Activated T-helper 1 cell treated with Interleukin-2 at 50 U/mL for 16 hours (primary cell): ENCODE measurements at places on chromosomes 4 and X.

DNA sequence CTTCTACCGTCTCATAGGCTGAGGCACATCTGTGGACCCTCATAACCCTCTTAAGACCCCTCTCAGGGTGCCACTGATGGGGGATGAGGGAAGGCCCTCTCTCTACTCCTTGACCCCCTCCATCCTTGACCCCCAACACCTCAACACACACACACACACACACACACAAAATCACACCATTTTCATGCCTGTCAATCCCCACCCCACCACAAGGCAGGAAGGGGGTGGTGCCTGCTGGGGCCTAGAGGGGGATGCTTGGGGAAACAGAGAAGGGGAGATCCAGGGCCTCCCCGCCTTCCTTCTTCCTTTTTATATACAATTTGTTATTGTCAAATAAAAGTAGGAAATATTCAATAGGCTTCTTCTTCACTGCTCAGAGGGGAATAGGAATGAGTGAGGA is 1.2 kb upstream of the EBP start:
- DNase-seq, result no peak

GRCh38 chr4:57044279-57044678 is 65.6 kb downstream of the POLR2B start:
- DNase-seq, result no peak

GRCh38 chr4:137200322-137200721 is 332.0 kb downstream of the PCDH18 start:
- no peak for DNase-seq

- DNase-seq, result no peak
Measured at GRCh38 chr4:82833696-82834313, 35.2 kb upstream of the SCD5 start.

DNA sequence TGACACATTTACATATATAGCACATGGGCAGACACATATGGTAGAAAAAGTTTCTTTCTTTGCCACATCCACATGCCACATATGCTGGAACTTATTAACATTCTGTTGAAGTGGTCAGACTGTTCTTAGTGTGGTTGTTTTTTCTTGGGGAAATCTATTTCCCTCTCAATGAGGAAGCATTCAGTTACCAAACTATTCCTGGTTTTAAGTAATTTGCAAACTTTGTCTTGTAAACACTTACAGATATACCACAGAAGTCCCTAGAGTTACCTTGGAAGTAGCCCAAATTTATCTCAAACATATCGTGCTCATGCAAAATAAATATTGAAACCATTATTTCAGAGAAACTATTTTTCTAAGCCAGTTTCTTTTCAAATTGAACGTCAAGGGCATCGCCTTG is 625.5 kb upstream of the INTU start:
- DNase-seq, result no peak

- DNase-seq, result no peak
Measured at GRCh38 chr4:142447009-142447408, 399.1 kb downstream of the INPP4B start.

- no peak for DNase-seq
Measured at GRCh38 chrX:29852767-29853166, 362.6 kb upstream of the MAGEB2 start.

DNA sequence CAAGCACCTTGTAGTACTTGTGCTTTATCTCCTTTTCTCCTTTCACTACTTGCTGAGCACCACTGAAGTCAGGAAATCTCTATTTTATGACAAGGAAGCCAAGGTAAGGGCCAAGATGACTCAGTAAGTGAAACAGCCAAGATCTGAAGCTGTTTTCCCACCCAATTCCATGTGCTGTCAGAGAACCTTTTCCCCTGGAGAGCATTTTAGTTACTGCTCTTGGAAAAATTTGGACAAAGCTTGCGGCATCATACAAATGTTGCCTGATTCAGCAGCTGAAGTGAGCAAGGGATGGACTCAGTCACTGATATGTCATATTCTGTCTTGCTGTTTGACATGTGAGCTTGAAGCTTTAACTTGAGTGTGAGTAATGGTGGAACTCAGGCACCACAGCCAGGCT is 391.4 kb downstream of the RAB28 start:
- DNase-seq, result no peak

DNA sequence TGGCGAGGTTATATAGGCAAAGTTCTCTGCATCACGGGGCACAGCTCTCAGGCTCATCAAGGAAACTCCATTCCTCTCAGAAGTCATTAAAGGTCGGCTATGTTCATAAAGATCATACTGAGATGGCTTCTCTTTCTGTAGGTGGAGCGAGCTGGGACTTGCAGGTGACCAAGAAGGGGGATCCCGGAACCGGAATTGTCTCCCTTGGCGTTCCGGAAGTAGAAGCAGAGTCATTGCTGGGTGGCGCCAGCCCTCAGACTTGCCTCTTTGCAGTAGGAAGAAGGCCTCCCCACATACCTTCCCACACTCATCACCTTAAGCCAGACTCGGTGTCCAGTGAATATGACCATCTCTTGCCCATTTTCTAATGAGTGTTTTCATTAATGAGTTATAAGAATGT is 17.9 kb upstream of the HPGD start:
- no peak for DNase-seq

DNA sequence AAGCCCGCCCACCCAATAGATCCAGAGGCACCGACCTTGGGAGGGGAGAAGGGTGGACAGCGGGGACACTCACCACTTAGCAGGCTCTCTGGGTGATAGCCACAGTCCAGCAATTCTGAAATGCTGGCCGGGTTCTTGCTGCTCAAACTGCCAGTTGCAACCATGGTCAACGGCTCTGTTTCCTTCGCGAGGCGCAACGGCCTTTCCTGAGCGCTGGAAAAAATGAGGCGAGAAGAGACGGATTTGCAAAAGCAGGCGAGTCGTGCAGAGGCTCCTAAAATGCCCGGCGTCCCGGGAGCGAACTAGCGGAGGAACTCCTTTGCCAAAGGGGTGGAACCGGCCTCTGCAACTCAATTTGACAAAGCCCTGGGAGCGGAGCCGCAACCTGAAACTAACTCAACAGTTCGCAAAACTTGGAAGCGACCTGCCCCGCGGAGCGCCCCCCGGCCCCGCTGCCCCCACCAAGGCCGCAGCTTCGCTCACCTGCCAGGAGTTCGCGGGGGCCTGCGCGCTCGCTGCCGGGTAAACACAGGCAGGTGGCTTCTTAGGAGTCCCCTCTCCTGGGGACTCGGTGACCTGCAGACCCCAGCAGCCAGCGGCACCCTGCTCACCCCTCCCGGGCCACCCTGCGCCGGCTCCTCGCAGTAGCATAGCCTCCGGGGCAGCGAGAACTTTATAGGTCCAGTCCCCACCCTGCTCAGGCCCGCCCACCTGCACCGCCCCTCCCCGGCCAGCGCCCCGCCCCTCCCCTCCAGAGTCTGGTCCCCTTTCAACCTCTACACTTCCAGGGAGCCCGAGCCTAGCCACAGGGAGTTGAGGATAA is at the start of gene DDIT4L:
TSS of gene DDIT4L (minus strand) at position 649 of the 823 bp plus-strand sequence. CDS start at position 164, 485 bp downstream.
- DNase-seq, result no peak

DNA sequence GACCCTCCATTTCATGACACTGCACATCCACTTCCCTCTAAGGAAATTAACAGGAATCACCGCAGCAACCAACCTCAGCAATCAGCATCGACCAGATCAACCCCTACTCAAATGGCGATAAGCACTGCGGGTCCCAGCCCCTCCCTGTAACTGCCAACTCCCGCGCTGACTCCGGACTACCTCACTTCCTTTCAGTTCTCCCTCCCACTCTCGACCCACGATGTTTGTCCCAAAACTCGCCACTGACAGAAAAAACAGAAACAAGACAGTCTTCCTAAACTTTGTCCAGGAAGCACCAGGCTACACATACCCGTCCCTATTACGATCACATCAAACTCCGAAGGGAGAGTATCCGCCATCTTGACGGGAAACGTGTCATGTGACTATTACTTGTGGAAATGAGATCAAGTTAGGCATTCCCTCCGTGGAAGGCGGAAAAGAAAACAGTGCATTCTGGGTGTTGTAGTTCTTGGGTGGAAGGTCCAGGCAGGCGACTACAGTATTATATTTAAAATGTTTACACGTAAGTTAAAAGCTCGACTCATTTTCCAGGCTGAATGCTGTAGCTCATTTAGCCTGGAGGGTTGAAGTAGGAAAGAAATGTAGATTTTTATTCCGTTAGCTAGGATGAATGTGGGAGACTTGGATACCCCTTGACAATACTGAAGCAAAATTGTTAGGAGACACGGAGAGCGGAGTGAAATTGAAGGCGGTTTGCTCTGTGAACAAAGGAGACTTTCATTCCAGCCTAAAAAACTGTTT is at the start of gene CHM:
TSS of gene CHM (minus strand) at position 385 of the 762 bp plus-strand sequence. CDS start at position 359, 26 bp downstream.
- peak; percentile 15 for DNase-seq

- no peak for DNase-seq
Measured at GRCh38 chr4:57085278-57085677, 24.9 kb downstream of the IGFBP7 start.

DNA sequence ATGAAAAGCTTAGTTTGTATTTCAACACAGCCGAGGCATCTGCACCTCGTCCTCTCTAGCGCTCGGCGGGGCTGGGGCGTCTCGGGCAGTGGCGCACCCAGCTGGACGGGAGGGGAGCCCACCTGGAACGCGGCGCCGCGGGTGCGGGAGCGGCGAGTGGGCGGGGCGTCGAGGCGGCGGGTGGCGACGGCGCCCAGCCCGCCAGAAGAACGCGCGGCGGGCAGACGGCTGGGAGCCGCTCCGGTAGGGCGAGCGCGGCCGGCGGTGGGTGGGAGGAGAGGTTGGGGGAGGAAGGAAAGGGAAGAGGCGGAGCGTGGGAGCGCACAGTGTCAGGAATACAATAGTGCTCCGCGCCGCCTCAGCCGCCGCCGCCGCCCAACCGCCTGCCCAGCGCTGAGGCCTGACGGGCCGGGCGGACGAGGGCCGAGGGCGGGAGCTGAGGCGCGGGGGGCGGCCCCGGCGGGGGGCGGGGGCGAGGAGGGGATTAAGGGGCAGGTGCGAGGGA is at the start of gene JADE3:
TSS of gene JADE3 (plus strand) at position 324 of the 505 bp plus-strand sequence. CDS start 72,474 bp downstream, outside the sequence.
- DNase-seq, result no peak

- DNase-seq, result no peak
Measured at GRCh38 chr4:25032126-25032525, 1.4 kb upstream of the LGI2 start.

DNA sequence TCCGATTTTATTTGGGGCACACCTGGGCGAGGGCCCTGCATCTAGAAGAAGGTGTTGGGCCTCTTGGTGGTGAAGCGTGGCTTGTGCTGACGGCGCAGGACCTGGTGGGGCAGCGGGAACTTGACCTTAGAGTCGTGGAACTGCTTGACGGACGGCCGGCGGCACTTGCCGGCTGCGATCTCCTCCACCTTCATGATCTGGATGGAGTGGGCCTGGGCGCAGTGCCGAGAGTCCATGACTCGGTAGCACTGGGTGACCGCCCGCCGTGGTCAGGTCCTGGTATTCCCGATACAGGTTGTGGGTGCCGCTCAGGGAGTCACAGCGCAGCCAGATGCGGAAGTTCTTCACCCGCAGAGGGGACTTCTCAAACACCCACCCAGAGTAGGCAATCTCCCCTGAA is 56.8 kb upstream of the ALG13 start:
- no peak for DNase-seq

- no peak for DNase-seq
Measured at GRCh38 chr4:21763855-21764254, 184.7 kb downstream of the KCNIP4 start.

DNA sequence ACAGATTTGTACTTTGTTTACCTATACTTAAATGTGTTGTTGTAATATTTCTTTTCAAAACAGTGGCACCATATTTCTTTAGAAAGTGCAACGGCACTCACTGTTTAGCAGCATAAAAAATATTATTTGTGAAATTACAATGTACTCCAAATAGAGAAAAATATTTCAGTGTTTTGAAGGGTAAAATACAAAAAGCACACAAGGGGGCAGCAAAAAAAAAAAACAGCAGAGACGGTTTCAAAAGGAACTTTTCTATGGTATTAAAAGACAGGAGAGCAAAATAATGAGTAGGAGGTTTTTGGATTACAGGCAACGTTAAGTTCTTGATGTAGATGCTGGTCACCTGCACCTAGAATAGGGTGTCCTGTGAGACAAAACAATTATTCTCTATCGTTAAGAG is 2.0 kb downstream of the NUDT11 start:
- no peak for DNase-seq

DNA sequence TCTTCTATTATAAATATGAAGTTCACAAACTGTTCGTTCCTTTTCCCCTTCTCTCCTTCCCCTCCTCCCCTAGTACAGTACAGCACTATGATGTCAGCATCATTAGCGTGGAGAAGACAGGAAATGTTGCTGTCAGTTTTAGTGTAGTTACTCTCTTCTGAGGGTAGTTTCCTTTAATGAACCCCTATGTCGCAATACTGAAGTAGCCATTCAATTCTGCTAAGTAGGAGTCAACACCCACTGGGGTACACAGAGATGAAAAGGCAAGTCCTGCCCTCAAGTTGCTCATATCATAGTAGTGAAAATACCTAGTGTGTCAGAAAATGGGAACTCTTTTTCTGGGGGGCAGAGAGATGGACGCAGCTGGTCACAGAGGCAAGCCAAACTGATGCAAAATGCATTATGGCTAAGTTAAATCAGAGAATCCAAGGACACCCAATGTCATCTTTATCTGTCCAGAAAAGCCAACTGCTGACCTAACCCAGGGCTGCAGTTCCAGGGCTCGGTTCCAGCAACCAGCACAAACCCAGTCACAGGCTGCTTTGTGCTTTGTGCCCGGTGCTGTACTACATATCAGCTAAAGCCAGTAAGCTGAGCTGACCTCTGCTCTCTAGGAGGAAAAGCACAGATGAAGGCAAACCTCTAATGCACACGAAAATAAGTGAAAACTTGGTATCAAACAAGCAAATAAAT is 31.5 kb downstream of the GRIA3 start:
- DNase-seq, result no peak

GRCh38 chr4:187598196-187598595 is 397.4 kb upstream of the ZFP42 start:
- no peak for DNase-seq

DNA sequence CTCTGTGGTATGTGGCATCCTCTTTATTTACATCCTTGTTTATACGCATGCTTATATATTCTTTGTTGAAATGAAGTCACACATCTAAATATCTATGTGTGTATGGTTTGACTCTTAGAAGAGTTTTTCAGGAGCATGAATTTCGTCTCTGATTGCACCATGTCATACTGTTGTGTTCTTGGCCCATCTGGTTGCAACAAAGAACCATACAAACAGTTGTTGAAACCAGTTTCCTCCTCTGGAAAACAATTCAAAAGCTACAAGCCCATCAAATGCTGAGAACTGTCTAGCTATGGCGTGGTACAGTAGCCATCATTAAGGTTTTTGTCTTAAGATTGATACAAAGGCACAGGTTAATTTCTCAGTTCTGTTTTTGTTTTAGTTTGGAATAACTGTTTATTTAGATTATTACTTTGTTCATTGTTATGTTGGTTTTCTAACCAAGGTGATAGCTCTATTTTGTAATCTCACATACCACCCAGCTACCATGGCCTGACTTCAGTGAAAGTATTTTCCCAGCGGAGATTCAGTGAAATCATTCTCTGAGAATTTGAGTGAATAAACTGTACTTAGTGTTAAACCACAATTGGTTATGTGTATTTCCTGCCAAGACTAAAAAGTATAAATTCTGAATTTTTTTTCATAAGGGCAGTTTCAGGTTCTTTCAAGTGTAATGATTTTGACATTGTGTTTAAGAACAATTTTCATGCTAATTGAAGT is 91.0 kb downstream of the ARHGAP24 start:
- no peak for DNase-seq
